ENCODE measurements at places on chromosomes 16 and 17. TPM values are rescaled to one million over a fixed set of nuclear protein-coding genes. Genes with fewer than 3 reads are reported as not detected.
A peak's percentile ranks its signal among the peaks of the same experiment; 100 is the strongest.

The ATXN7L3 gene
- total RNA-seq = 19.5 TPM

- DNase-seq = no peak
These were observed 8.9 kb downstream of the ALOX15 start for GRCh38 chr17:4632581-4632920.

- DNase-seq = no peak
These were observed 725 bp upstream of the ARL5C start for GRCh38 chr17:39166437-39167335.

The NOD2 gene
- 2.8 TPM for total RNA-seq

GRCh38 chr17:29292992-29293889, 707 bp downstream of the NUFIP2 start:
- DNase-seq = peak; percentile 49

The RBBP6 gene
- 22.7 TPM for total RNA-seq

DNA sequence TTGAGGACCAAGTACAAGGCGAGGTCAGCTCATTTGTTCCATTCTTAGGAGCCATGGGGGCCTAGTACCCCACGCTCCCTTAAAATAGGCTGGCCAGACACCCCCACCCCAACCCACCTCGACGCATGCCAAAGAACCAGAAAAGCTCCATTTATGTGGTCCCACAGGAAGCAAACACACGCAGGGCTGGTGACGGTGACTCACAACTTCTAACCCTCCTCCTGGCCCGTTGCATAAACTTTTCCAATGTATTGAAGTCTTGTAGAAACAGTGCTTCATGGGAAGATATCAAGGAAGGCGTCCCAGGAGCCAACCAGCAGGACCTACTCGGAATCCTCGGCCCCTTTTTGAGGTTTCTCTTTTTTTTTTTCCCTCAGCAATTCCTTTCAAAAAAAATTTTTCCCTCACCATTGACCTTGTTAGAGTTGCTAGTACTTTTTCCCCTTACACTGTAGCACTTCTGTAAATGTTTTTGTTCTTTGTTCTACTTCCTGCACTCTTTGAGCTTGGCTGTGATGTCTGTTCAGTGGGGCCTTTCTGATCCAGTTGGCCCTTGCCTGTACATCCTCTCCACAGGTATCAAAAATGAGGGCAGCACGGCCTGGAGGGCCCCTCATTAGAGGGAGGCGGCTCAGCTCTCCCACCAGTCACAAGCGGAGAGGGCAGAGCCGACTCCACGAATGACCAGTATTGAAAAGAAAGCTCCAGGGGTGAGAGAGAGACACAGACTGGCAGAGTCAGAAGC, 208.3 kb downstream of the RGS9 start:
- DNase-seq = peak; percentile 63

The CD300A gene
- not detected for total RNA-seq

DNA sequence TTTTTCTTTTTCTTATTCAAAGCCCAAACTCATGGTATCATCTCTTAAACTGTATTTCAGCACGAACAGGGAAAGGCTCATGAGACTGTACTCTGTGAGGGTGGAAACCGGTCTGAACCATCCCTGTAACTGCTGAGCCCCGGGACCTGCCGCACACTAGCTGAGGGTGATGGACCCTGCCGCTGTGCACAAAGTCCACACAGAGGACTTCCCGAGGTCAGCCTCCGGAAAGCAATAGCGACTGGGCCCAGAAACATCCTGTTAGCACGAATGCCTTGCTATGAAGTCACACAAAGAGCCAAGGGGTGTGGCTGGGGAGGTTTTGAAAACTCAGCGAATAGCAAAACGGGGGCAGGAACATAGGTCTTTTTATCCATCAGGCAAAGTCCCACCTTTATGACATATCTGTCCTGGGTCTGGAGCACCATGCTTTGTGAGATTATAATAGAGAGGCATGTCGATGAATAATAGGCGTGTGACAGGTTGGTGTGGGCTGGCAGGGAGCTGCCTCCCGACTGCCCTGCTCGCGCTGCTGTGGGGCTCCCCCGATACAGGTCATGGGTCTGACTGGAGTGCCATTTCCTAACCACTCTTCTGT, 33.4 kb downstream of the CDK5R1 start:
- peak; percentile 66 for DNase-seq

- DNase-seq = no peak
These were observed 211.2 kb downstream of the PARN start for GRCh38 chr16:14418795-14419225.

The TBX6 gene
- total RNA-seq = 0.10 TPM

The NPIPA2 gene
- total RNA-seq = 0.29 TPM

The CLEC10A gene
- total RNA-seq = not detected

GRCh38 chr17:80513892-80514291, 30.7 kb upstream of the RPTOR start:
- DNase-seq = peak; percentile 45
